Pericardium fibroblast (primary cell): ENCODE measurements at places on chromosomes 2 and 18. TPM values are rescaled to one million over a fixed set of nuclear protein-coding genes. Genes with fewer than 3 reads are reported as not detected.

The COLEC12 gene
- total RNA-seq, result 16.8 and 107 TPM in 2 replicates

The OTOS gene
- not detected in 2 replicates for total RNA-seq

The DYSF gene
- 0.70 and 9.4 TPM in 2 replicates for total RNA-seq

The KATNAL2 gene
- 2.2 and 10.8 TPM in 2 replicates for total RNA-seq

The SPRED2 gene
- 13.4 and 14.1 TPM in 2 replicates for total RNA-seq
